ENCODE measurements at places on chromosomes 4 and X. TPM values are rescaled to one million over a fixed set of nuclear protein-coding genes. Genes with fewer than 3 reads are reported as not detected.

DNA sequence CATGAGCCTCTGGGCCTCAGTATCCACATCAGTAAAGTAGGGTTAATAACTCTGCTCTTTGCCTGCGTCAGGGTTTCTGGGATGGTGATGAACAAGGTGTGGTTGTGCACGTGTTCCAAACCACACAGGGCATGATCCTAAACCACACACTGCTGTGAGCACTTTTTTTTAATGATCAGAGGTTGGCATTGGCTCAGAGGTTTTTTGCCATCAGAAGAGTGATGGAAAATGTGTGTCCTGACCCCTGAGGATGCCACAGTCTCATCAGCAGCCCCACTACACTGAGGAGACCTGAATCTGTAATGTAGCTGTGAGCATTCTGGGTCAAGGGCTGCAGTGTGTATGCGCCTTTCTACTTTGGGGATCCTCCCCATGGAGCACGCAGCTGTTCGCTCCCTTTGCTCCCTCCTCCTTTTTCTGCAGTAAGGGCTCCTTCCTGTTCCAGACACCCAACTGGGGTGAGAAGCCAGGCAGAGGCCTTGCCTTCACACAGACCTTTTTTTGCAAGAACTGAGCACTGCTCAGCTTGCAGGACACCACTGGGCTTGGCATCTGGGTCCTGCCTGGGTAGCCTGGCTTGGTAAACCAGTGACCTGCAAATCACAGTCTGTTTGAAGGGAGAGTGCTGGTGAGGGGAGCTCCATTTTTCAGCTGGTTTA lies 87.5 kb downstream of the MAMLD1 start:
- no peak for DNase-seq

GRCh38 chrX:138877746-138878145 lies 166.2 kb upstream of the FGF13 start:
- DNase-seq = no peak

DNA sequence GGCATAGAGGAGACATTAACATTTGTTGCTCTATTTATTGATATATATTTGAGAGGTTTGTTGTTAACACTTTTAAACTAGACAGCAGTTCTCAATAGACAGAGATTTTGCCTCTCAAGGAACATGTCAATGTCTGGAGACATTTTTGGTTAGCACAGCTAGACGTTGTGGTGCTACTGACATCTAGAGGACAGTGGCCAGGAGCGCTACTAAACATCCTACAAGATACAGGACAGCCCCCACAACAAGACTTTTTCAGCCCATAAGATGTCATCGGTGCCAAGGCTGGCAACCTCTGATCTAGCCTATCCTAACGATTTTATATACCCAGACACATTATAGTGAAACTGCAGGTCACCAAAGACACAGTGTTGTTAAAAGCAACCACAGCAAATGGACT lies 18.4 kb upstream of the CTSO start:
- no peak for DNase-seq

- no peak for DNase-seq
These were observed 6.3 kb downstream of the SSR4 start for GRCh38 chrX:153800746-153801145.

DNA sequence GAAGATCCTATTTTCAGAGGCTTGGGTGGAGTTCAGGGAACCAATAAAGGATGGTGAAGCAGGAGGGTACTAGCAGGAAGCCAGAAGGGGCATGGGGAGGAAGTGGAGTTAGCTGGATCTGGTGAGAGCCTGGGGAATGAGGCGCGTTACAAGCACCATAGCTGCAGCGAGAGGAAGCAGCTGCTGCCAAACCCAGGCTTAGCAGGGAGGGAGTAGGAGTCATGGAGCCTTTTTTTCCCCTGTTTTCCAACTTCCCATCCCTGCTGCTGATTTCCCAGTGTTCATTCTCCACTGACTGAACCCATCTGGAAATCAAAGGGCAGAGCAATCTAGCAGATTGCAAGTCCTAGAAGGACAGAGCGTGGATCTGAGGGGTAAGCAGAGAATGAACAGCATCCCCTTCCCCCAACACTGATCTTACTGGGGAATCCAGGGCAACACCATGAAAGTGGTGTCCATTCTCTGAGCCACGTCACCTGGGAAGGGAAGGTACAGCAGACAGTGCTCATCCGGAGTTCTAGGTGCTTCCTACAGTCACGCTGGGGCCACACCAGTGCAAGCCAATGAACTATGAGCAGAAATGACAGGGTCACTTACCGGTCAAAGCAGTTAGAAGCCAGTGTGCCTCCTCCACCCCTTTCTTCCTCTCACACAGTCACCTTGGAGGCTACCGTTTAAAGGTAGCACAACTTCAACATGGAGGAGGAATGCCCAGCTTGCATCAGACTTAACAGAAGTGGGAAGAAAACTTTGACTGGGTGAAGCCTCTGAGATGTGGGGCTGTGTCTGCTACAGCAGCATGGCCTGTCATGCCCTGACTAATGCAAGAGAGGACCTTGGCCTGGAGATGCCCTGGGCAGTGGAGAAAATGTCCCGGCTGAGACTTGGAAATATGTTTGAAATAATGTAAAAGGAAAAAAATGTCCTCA lies 36.7 kb downstream of the SMIM20 start:
- DNase-seq = no peak

DNA sequence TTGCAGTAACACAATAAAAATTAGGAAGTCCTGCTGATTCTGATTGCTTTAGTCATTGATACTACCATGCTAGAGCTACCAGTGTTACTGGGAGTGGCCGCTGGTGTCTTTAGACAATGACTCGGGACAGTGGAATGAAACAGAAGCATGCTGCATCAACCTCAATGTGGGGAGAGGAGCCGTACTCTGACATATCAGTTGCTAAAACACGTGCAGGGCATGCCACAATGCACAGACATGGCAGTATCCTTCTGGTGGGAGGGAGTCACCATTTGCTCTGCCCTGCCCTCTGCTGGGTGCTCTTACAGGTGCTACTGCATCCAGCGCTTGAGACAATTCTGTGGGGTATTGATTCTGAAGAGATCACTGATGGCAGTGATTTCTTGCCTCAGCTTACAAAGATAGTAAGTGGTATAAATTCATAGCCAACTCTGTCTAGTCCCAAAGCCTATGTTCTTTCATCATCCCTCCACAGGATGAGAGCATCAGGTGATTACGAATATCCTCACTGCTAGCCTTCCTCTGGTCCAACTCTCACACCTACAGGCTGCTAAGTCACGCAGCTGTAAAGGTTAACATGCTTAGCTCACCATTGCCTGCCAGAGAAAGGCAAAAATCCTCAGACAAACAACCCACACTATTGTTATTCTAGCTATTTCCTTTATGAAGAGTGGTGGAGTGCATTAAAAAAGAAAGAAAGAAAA lies 43.7 kb downstream of the NSG1 start:
- DNase-seq = no peak

Gene MAGEA2B
- not detected for total RNA-seq

Gene OTUD6A
- total RNA-seq = not detected

Gene CDS1
- 8.7 TPM for total RNA-seq
